Activated CD4-positive, alpha-beta T cell treated with anti-CD3 and anti-CD28 coated beads, Interleukin-2, amount 50 U/mL, for 4 hours (primary cell): ENCODE measurements at places on chromosomes 4 and X.

DNA sequence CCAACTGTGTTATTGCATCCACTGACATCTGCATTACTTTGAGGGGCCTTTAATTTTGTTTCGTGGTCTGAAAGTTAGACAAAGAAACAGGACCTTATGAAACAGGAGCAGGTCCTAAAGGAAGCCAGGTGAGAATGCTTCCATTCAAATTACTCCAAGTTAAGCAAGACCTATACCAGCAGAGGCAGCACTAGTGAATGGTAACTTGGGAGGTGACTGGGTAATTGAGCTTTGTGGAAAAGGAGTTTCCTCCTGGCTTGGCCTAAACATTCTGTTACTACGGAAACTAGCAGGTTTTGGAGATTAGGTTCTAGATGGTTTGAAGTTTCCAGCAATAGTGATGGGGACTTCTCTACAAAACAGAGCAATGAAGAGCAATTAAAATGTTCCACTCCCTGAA is 173.5 kb downstream of the NKX6-1 start:
- DNase-seq = no peak

- no peak for DNase-seq
These were observed 709.1 kb downstream of the FAT4 start for GRCh38 chr4:126023896-126024295.

DNA sequence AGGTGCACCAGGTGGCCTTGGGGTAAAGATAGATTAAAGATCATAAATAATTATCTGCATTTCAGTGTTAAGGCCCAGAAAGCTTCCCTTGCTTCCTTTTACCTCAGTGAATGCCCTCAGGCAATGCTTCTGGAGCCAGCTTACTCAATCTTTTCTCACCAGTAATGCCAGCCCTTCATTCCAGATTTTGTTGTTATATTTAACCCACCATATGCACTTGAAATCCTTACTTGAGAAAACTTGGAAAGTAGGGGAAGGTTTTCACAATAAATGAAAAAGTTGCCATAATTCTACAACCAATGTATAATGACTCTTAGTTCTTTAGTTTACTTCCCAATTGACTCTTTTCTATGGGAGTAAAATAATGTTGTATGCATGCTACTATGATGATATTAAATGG is 17.1 kb upstream of the PBDC1 start:
- DNase-seq = no peak

DNA sequence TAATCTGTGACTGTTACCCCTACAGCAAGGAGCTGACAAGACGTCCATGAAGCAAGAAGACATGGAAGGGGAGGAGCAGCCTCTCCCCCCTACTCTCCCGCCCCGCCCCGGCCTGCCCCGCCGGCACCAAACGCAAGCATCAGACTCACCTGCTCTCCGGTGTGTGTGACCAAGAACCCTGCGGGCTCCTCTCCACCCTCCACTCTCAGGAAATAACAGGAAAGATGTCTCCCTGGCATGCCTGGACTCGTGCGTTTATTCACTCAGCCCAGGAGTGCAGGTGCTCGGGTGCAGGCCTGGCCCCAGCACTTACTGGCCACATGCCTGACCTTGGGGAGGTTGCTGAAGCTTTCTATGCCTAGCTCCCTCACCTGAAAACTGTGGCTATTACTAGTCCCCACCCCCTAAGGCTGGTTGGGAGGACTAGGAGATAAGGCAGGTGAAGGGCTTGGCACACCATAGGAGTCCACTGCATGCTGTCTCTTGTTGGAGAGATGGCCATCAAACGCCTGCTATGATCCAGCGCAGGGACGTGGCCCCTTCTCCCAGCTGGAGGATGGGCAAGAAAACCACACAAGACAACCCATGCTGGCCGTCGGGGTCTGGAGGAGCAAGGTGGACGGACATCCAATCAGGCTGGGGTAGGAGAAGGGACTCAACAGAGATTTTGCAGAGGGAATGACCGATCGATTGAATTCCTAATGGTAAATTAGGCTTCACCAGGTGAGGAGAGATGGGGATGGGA is 34.9 kb upstream of the CLDN24 start:
- DNase-seq = no peak

GRCh38 chrX:40063555-40063954 is 34.2 kb downstream of the BCOR start:
- no peak for DNase-seq
